ENCODE measurements at places on chromosomes 16 and 17.
A peak's percentile ranks its signal among the peaks of the same experiment; 100 is the strongest.

DNA sequence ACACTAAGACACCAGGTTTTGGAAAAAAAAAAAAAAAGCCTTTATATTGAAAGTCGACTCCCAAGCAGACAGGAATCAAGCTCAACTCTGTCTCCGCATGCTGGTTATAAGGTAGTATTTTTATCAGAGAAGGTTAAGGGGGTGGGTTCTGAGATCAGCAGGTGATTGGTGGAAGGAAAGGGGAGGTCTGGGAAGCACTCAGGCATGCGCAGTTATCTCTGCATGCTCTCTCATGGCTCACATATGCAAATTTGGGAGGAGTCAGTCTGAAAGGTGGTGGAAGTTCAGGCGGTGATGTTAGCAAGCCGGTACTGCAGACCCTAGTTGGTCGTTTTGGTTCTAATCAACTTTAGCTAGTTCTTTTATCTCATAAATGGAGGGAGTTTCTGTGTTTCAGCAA is 357.6 kb upstream of the C16orf82 start:
- DNase-seq: no peak

DNA sequence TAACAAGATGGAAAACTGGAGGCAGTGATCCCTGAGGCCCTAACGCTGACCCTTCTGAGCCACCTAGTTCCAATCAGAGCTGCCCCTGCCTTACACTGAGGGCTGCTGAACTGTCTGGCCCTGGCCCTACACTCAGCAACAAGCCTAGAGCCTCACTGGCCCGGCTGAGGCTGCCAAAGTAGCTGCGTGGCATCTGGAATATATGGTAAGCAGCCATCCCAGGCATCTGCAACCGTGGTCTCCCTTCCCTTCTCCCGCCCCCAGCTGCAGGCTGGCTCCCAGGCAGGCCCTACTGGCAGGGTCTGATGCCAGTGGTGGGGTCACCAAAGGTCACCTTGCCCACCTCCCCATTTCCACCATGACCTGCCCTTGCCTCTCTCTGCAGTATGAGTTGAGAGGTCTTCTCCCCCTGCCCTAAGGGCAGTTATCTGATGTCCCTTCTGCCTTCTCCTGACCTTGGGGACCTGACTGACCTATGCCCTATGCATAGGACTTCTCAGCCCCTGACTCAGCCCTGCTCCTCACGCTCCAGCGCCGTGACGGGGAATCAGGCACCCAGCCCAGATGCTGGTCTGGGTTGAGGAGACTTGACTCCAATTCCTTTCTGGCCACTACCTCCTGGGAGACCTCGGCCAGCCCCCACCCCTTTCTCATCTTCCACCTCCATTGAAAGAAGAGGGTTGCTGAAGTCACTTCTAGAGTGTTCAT is 45.3 kb downstream of the CPNE2 start:
- DNase-seq: no peak

DNA sequence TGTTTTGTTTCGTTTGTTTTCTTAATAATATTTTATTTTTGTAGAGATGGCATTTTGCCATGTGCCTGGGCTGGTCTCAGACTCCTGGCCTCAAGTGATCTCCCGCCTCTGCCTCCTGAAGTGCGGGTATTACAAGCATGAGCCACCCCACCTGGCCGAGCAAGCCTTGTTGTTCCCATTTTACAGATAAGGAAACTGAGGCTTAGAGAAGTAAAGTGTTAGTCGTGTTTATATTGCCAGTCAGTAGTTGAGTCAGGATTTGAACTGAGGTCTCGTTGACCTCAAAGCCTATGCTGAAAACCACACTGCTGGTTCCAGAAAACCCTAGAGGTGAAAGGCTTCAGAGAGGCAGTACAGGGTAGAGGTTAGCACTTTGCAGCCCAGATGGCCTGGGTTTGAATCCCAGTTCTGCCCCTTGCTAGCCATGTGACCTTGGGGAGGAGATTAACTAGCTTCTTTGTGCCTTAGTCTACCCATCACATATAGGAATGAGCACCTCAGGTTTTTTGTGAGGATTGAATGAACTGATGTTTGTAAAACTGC is 102.0 kb downstream of the ABCC6 start:
- no peak for DNase-seq

GRCh38 chr16:57724531-57724930 is 11.0 kb upstream of the KATNB1 start:
- DNase-seq: no peak

GRCh38 chr16:55372792-55373488 is 48.9 kb downstream of the IRX6 start:
- DNase-seq: peak; percentile 21

- no peak for DNase-seq
These were observed 6.7 kb downstream of the SMTNL2 start for GRCh38 chr17:4590981-4591453.

- DNase-seq: no peak
These were observed 4.1 kb upstream of the SLC13A2 start for GRCh38 chr17:28469376-28469775.

GRCh38 chr16:71746442-71747046 is 22.0 kb upstream of the PHLPP2 start:
- DNase-seq: peak; percentile 50

DNA sequence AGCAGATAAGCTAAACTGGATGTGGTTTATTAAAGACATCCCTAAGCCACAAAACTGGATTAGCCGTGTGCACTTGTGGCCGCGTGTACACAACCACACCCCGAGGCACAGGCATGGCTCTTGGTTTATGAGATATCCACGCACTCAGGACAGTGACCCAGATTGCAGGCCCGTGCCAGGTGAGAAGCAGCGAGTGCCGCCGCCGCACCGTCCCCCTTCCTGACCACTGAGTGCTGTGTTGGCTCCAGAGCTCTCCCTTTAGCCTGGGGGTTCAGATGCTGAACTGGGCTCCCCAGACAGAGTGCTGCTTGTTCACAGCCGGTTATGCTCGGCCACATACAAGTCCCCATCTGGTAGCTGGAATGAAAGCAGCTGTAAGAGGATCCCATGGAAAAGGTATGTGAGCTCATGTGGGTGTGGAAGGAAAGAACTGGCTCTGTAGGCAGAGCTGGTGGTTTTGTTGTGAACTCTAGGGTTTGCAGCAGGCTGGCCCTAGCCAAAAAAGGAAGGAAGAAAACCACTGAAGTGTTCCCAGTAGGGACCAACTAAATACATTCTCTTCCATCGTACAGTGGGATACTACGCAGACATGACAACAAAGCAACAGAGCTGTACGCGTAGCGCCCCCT is 29.5 kb downstream of the KNOP1 start:
- no peak for DNase-seq

DNA sequence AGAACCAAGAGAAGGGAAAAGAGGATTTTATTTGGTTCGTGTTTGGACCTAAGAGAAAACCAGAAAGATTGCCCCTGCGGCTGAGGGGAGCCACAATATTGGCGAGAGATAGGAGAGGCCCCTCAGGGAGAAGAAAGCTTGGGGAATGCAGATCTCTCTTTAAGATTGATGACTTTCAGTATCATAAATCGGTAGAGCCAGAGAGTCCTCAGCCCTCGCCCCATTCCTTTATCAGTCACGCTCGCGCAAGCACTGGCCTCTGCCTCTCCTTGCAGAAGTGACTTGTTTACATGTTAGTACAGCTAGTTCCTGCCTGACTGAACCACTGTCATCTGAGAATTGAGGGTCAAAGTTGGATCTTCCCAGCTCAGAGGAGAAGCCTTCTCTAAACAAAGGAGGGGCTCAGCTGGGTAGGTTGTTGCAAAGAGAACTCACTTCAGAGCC is 21.5 kb upstream of the KRT19 start:
- DNase-seq: no peak

DNA sequence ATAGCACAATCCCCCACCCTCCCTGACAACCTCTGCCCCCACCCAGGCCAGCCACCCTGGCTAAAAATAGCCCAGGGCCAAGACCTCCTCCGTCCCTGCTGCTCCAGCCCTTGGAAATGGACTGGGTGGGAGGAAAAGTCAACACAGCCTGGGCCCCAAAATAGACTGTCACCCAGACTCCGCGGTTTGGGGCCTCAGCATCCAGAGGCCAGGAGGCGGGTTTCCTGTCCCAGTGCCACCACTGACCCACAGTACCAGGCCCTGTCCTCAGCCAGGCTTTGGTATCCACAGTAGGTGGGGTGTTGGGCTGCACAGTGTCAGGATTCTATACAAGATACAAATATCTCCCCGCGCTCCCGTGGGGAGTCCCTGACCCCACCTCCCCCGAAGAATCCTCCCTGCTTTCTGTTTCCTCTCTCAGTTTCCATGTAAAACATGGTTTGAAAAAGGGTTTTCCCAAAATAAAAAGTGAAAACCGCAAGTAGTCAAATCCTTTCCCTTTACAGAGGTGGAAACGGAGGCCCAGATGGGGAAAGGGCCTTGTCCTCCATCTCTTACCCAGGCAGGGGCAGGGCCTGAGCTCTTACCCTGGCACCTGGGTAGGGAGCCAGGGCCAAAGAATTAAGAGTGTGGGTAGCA is 20.1 kb downstream of the CPNE2 start:
- DNase-seq: no peak

DNA sequence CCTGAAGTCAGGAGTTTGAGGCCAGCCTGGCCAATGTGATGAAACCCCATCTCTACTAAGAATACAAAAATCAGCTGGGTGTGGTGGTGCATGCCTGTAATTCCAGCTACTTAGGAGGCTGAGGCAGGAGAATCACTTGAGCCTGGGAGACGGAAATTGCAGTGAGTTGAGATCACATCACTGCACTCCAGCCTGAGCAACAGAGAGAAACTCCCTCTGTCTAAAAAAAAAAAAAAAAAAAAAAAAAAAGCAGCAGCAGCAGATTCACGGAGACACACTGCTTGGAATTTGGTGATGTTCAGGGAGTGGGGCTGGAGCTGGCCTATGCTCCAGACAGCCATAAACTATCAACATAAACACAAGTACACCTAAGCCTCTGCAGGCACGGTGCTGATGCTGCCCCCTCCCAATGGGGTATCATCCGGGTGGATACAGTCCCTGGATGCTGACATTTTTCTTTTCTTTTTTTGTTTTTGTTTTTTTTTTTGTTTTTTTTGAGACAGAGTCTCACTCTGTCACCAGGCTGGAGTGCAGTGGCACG is 39.6 kb upstream of the RHOT1 start:
- peak; percentile 61 for DNase-seq

- peak; percentile 86 for DNase-seq
These were observed at the start of gene ENGASE for GRCh38 chr17:79074649-79075445. Gene ENGASE (plus strand): TSS chr17:79074824. CDS start chr17:79074945, 121 bp downstream.

GRCh38 chr16:58085584-58086251 is 43.5 kb downstream of the CFAP20 start:
- DNase-seq: no peak

DNA sequence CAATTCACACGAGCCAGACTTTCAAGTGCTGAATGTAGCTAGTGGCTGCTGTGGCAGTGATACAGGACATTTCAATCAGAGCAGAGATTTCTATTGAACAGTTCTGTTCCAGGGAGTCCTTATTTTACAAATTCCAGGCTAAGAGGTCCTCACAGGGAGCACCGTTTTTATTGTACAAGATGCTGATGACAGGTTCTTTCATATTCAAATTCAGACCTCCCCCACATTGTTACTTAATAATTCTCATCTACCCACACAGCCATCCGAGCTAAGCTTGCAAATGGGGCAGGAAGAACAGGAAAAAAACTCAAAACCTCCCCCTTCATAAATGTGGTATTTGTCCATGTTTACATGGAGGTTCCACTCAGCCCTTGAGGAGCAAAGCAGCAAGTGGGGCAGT is 9.8 kb downstream of the GABARAPL2 start:
- DNase-seq: no peak

- no peak for DNase-seq
These were observed 536 bp downstream of the TMC6 start for GRCh38 chr17:78127888-78128550.

DNA sequence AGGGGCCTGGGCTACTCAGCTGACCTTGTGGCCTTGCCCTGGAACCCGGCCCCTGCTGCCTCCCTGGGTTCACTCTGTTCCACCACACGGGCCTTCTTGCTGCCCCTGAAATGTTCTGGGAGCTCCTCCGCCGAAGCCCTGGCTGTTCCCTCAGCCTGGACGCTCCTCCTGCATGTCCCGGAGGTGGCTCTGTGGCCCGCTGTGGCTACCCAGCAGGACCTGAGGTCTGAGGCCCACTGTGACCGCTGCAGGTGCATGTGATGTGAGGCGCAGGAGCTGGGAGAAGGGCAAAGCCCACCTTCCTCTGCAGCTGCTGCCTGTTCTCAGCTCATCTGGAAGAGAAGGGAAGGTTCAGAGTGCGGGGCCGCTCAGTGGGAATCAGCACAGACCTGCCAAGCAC is 38.9 kb upstream of the ACSF3 start:
- DNase-seq: no peak

DNA sequence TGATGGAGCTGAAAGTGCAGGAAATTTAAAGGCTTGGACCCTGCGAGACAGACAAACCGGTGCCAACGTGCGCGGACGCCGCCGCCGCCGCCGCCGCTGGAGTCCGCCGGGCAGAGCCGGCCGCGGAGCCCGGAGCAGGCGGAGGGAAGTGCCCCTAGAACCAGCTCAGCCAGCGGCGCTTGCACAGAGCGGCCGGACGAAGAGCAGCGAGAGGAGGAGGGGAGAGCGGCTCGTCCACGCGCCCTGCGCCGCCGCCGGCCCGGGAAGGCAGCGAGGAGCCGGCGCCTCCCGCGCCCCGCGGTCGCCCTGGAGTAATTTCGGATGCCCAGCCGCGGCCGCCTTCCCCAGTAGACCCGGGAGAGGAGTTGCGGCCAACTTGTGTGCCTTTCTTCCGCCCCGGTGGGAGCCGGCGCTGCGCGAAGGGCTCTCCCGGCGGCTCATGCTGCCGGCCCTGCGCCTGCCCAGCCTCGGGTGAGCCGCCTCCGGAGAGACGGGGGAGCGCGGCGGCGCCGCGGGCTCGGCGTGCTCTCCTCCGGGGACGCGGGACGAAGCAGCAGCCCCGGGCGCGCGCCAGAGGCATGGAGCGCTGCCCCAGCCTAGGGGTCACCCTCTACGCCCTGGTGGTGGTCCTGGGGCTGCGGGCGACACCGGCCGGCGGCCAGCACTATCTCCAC is at the start of gene NOG:
Gene NOG, plus strand, starts transcription at position 54 of the 674 bp plus-strand sequence. Its CDS starts 525 bp downstream, at position 579.
- DNase-seq: peak; percentile 78

DNA sequence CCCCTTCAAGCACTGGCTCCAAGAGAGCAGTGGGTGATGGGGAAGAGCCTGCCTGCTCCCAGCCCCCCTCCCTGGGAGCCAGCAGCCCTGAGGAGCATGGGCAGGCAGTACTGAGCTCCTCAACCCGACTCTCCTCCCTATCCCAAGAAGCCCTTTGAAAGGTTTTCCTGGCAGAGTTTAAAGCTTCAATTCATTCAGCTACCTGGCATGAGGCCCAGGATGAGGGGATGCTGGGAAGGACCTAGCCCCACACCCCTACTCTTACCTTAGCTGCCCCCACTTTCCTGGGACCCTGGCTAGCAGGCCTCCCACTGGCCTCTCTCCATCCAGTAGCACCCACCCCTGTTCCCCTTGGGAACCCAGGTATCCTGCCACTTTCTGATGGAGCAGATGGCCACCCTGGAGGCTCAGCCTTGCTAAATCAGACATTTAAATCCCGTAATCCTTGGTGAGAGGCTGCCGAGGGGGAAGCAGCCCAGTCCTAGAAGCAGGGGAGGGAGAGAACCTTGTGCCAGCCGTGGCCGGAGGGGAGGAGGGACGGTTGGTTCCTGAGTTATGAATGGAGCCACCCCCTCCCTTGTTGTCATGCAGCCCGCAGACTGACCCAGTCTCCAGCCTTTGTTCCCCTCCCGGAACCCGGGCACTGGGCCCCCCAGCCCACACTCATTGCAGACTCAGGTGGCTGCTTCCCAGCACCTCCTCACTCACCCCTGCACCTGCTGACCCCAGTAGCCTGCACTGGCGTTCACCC is 17.1 kb downstream of the ATP1B2 start:
- no peak for DNase-seq
